ENCODE measurements at places on chromosomes 1 and 21. TPM values are rescaled to one million over a fixed set of nuclear protein-coding genes. Genes with fewer than 3 reads are reported as not detected.

DNA sequence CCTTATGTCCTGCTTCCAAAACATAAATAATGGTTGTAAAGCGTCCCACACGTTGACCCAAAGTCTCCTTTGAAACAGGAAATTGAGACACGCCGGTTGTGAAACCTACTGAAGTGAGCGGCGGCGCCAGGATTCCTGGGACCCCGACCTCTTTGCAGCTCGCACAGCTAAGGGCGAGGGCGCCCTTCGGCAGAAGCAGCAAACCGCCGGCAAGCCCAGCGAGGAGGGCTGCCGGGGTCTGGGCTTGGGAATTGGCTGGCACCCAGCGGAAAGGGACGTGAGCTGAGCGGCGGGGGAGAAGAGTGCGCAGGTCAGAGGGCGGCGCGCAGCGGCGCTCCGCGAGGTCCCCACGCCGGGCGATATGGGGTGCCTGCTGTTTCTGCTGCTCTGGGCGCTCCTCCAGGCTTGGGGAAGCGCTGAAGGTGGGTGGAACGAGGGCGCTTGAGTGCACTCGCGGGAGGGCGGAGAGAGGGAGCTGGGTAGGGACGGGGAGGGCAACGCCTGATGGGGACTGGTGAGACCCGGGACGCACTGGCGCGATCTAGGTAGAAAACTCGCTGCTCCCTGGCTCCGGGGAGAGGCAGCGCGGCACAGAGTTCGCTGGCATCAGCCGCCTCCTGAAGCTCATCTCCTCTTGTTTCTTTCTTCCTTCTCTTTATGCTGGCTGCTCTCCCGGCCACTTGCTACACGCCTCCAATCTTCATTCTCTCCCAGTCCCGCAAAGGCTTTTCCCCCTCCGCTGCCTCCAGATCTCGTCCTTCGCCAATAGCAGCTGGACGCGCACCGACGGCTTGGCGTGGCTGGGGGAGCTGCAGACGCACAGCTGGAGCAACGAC lies at the start of gene CD1D:
CD1D (plus strand) TSS at position 155 of the 836 bp plus-strand sequence; CDS start at position 362, 207 bp downstream.
- peak within 1 kb of the TSS; percentile 30 for H3K27ac ChIP-seq
- peaks cover 20% of the 10 kb centered on the region for H3K4me1 ChIP-seq
- peak; percentile 48 for DNase-seq
- H3K36me3 ChIP-seq = no peaks in the 10 kb centered on the region
- peaks cover 86% of the 10 kb centered on the region for H3K27me3 ChIP-seq

RGS4 gene
- total RNA-seq = 39.9 TPM

PRELP gene
- total RNA-seq = 3.2 TPM

ZBTB7B gene
- total RNA-seq = 19.9 TPM

WDR64 gene
- not detected for total RNA-seq

DNA sequence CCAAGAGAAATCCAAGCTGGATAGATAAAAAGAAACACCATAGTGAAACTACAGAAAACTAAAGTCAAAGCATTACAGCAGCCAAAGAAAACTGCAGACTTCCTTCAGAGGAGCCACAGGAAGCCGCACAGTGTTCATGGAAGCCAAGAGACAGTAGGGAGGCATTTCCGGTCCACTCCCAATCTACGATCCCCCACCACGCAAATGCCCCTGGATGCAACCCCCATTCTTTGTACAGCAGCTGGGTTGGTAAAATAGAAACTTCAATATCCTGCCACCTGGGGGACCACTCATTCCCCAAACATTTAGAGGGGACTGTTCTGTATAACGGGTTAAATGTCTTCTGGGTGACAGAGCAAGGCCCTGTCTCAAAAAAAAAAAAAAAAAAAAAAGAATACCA lies 43.9 kb upstream of the TSPEAR start:
- no peak overlapping the region for H3K27ac ChIP-seq
- H3K4me3 ChIP-seq = no peak overlapping the region
- H3K27me3 ChIP-seq = peaks cover 4% of the 10 kb centered on the region
- peaks cover 6% of the 10 kb centered on the region for H3K4me1 ChIP-seq
- DNase-seq = no peak
- H3K36me3 ChIP-seq = peaks cover 8% of the 10 kb centered on the region

DNA sequence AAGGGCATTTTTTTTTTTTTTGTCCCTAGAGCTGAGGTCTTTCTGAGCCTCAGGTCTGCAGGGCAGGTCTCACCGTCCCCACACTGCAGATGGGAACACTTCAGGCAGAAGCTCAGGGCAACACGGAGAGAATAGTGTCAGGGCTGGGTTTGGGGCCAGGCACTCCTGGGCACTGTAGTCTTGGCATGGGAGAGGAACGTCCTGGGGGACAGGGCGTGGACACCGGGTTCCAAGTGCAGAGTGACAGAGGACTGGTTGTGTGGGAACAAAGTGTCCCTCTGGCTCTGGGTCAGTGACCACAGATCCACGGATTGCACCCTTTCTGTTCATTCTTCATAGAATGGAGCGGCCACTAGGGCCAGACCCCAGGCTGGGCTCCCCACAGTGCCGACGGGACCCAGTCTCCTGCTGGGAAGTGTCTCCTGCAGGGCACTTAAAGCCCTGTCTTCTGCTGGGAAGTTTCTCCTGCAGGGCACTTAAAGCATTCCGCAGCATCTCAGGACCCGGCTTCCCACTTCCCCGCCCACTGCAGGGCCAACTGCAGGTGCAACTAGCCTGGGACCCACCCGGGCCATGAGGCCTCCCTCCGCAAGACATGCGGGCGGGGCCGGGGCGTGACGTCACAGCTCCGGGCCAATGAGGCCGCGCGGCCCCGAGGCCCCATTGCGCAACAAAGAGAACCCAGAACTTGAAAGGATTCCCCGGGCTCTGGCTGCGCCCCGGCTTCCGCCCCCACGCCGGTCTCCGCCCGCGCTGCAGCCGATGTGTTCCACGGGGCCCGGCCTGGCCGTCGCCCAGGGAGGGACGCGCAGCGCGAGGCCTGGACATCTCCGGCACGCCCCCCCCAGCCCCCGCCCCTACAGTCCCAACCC lies 1.2 kb downstream of the GPR153 start:
- no peaks in the 10 kb centered on the region for H3K36me3 ChIP-seq
- DNase-seq = peak; percentile 81
- H3K27ac ChIP-seq = no peak overlapping the region
- peak overlapping the region; percentile 57 for H3K4me3 ChIP-seq
- H3K27me3 ChIP-seq = peaks cover 41% of the 10 kb centered on the region

DNA sequence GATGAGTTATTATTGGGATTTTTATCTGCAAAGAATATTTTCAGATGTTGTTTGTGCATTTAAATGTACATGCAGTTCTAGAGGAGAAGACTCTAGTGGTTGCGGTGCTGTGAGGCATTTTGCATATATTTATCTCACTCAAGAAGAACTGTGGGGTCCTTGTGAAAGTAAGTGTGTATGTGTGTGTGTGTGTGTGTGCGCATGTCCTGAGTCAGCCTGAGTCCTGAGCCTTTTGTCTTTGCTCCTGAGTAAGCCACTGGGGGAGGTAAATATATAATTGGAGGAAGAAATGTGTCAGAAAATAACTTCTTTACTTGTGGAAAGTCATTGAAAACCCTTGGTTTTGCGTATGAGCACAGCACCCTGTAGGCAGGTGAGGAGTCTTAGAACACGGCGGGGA lies 55.6 kb upstream of the CD34 start:
- H3K4me3 ChIP-seq = no peak overlapping the region
- H3K36me3 ChIP-seq = no peaks in the 10 kb centered on the region
- peaks cover 36% of the 10 kb centered on the region for H3K27me3 ChIP-seq
- peaks cover 27% of the 10 kb centered on the region for H3K4me1 ChIP-seq
- DNase-seq = no peak
- no peak overlapping the region for H3K27ac ChIP-seq

PPIAL4G gene
- total RNA-seq = not detected

NPHS2 gene
- not detected for total RNA-seq

Measured in mesothelial cell of epicardium (in vitro differentiated cells).